Placental pericyte (primary cell): ENCODE measurements at places on chromosomes 4 and X. TPM values are rescaled to one million over a fixed set of nuclear protein-coding genes. Genes with fewer than 3 reads are reported as not detected.

The XPNPEP2 gene
- 0.22 TPM in 1 of 2 replicates, not detected in the other for total RNA-seq

The SLC6A14 gene
- not detected in 2 replicates for total RNA-seq

The MTCP1 gene
- total RNA-seq: 1.3 and 1.9 TPM in 2 replicates

The TCEAL1 gene
- 10.5 and 16.8 TPM in 2 replicates for total RNA-seq

The RASGEF1B gene
- not detected in 2 replicates for total RNA-seq

The SLC4A4 gene
- 10.1 and 22.0 TPM in 2 replicates for total RNA-seq

The FAM47E gene
- total RNA-seq: not detected in 2 replicates

The PPEF1 gene
- total RNA-seq: under 0.01 TPM in 1 of 2 replicates, not detected in the other

The NOCT gene
- total RNA-seq: 26.7 and 56.4 TPM in 2 replicates

The PIR gene
- total RNA-seq: 4.9 and 9.4 TPM in 2 replicates

The TMEM271 gene
- not detected in 2 replicates for total RNA-seq

The TRIM2 gene
- total RNA-seq: 51.6 and 51.8 TPM in 2 replicates

The FGF16 gene
- total RNA-seq: under 0.01 TPM in 2 replicates

The NLGN4X gene
- 3.1 and 5.3 TPM in 2 replicates for total RNA-seq

The NLGN3 gene
- 0.14 and 0.22 TPM in 2 replicates for total RNA-seq

The AVPR2 gene
- total RNA-seq: not detected in 2 replicates

The BTC gene
- 0.14 TPM in 1 of 2 replicates, not detected in the other for total RNA-seq

The MAP7D2 gene
- 0.14 and 0.22 TPM in 2 replicates for total RNA-seq

The NHS gene
- 0.66 and 5.3 TPM in 2 replicates for total RNA-seq

The NSD2 gene
- total RNA-seq: 60.6 and 116 TPM in 2 replicates

The F8A2 gene
- total RNA-seq: not detected in 2 replicates

The DNAAF6 gene
- not detected in 2 replicates for total RNA-seq

The HS6ST2 gene
- total RNA-seq: 0.22 TPM in 1 of 2 replicates, not detected in the other

The PRR32 gene
- total RNA-seq: not detected in 2 replicates

The TCEAL6 gene
- not detected in 2 replicates for total RNA-seq

The TMSB15A gene
- 1.0 TPM in 1 of 2 replicates, not detected in the other for total RNA-seq

The HSFX3 gene
- not detected in 2 replicates for total RNA-seq

The ZNF141 gene
- total RNA-seq: 8.8 and 11.2 TPM in 2 replicates

The ASMT gene
- total RNA-seq: 0.22 and 0.57 TPM in 2 replicates

The RTL3 gene
- total RNA-seq: 0.43 TPM in 1 of 2 replicates, not detected in the other

The NCBP2L gene
- not detected in 2 replicates for total RNA-seq

The PTTG2 gene
- total RNA-seq: not detected in 2 replicates

The LRP2BP gene
- total RNA-seq: 0.22 and 0.43 TPM in 2 replicates

The TBC1D8B gene
- total RNA-seq: 7.7 and 10.6 TPM in 2 replicates

The ADGRA3 gene
- 19.9 and 51.5 TPM in 2 replicates for total RNA-seq

The PFKFB1 gene
- total RNA-seq: not detected in 2 replicates

The CCDC160 gene
- 0.14 and 0.22 TPM in 2 replicates for total RNA-seq

The MGAT4D gene
- total RNA-seq: not detected in 2 replicates

The CRLF2 gene
- total RNA-seq: not detected in 2 replicates

The STBD1 gene
- total RNA-seq: 2.6 and 4.0 TPM in 2 replicates

The MAGEB2 gene
- total RNA-seq: 2.4 TPM in 1 of 2 replicates, not detected in the other

The HAND2 gene
- total RNA-seq: 28.8 and 70.2 TPM in 2 replicates

The XAGE1A gene
- not detected in 2 replicates for total RNA-seq

The GAGE12J gene
- total RNA-seq: not detected in 2 replicates

The CSAG2 gene
- not detected in 2 replicates for total RNA-seq

The MAGEA1 gene
- not detected in 2 replicates for total RNA-seq

The NAP1L5 gene
- 3.3 and 5.2 TPM in 2 replicates for total RNA-seq

The DGKK gene
- not detected in 2 replicates for total RNA-seq

The ALG13 gene
- 37.7 and 58.0 TPM in 2 replicates for total RNA-seq

The RS1 gene
- not detected in 2 replicates for total RNA-seq
